ENCODE measurements at places on chromosomes 6 and 20.

DNA sequence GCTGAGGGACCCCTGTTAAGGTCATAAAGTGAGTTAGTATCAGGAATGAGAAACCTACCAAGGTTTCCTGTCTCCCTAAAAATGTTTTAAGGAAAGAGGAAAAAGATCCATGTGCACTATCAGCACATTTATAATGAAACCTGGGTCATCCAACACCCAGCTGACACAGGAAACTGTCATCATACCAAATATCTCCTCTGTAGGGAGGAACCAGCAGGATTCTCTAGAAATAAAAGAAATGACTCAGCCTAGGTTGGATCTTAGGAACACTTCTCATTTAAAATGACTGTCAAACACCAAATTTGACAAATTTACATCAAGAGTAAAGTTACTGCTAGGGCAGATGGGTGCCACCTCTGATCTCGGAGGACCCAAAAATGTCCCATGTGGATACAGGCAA lies 21.7 kb downstream of the GFOD1 start:
- no peak for DNase-seq

- peak; percentile 100 for DNase-seq
These were observed 76.7 kb downstream of the FOXC1 start for GRCh38 chr6:1686117-1687098.

DNA sequence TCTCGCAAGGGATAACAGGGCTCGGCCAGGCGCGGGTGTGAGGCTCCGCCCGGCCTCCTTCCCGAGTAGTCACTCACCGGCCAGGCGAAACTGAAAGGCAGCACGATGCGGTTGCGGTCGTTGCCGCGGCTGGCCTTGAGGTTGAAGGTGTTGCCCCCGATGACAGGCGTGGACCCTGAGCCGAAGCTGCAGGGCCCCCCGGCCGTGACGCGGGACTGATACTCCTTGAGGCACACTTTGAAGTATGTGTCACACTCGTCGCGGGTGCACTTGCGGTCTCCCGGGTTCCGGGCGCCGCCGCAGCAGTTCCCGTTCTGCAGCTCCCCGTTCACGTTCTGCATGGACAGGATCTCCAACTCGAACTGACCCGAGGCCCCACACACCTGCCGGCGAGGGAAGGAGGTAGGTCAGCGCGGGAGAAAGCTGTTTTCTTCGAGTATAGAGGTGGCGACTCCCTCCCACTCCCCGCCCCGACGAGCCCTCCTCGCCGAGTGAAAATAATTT lies 1.1 kb downstream of the JAG1 start:
- peak; percentile 49 for DNase-seq

DNA sequence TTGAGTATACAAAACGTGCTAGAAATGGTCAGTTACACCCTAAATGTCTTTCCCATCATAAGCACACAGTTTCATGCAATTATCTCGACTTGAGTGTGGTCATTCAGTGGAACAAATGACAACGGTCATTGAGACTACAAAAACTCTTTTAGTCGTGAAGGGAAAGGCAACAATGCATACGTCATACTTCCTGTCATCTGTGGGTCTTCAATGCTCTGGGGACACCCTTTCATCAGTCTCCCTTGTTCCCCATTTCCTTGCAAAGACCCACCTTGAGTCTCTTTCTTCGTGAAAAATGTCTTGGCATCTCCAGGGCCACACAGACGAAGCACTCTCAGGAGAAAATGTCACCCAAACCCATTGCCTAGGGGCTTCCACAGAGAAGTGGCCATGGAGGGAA lies 238.5 kb downstream of the GMPR start:
- no peak for DNase-seq

DNA sequence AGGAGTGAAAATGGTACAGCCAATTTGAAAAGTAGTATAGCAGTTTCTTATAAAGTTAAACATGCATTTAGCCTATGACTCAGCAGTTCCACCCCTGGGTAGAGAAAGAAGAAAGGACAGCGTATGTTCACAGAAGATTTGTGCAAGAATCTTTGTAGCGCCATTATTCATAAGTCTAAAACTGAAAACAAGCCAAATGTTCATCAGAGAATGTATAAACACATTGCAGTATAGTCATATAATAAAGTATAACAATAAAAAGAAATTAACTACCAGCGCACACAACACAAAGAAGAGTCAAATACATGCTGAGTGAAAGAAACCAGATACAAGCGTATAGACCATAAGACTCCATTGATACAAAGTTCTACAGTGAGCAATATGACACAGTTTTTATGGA lies 294.0 kb downstream of the SAMD5 start:
- peak; percentile 2 for DNase-seq

DNA sequence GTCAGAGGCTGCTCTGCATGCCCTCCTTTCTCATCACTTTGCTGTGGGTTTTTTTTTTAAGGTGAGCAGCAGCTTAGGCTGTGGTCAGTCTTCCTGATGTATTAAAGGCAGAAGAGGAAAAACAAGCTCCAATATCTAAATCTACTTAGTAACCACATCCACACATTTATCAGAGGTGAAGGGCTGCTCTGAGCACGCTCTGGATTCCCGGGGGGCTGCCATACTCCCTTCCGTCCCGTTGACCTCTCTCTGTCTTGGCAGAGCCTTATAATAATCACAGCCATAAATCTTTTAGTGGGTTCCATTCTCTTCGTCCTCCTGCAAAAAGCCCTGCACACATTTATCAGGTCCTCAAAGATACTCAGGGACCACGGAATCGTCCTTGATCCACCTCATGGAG lies 2.7 kb upstream of the LEMD2 start:
- DNase-seq, result no peak

DNA sequence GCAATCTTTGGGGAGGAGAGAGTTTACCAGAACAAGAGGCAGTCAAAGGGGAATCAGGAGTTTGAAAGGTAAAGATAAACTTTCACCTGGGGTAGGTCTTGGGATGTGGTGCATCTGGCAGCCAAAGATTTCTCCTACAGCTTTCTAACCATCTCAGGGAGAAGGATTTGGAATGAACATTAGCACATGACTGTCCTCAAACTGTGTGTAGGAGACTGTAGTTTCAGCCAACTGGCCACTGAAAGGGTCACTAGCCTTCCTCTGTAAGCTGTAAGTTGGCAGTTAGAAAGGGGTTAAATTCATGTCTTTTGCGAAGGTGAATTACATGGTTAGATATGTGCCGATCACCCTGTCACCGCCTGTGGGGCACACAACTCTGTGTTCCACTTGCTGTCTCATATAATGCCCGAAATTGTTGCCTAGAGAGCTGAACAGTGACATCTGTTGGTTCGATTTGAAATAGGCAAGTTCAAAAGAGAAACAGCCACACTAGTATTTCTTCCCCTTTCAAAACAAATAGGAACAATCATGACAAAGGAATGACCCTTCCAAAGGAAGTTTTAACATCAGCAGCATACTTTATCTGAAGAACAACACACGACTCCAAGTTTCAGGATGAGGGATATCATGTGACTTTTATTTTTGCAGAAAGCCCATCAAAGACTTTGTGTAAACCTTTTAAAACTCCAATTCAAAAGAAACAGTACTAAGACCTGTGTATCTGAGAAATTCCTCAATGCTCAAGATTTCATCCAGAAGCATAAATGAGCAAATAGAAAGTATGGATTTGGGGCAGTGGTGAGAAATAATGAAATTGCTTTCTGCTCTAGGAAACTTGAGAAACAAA lies 1.1 kb upstream of the OPN5 start:
- peak; percentile 74 for DNase-seq

DNA sequence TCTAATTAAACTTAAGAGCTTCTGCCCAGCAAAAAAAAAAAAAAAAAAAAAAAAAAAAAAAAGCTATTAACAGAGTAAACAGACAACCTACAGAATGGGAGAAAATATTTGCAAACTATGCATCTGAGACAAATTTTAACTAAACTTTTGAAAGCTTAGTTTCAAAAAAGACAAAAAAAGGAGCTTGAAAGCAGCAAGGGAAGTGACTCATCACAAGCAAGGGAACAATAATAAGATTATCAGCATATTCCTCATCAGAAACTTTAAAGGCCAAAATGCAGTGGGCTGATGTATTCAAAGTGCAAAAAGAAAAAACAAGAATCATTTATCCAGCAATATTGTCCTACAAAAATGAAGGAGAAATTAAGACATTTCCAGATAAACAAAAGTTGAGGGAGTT lies 158.6 kb downstream of the RNF144B start:
- no peak for DNase-seq

DNA sequence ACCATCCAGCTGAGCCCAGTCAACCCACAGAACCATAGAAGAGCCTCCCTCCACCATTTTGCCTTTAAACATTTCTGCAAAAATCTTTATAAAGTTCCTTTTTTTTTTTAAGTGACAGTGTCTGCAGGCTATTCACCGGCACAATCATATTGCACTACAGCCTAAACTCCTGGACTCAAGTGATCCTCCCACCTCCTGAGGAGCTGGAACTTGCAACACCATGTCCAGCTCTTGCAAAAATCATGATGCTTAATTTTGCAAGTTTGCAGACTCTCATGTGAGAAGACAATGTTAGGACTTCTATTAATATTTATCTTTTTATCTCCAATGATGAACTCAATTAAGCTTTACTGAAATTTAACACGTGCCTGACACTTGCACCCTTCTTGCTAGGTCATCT lies 88.8 kb downstream of the INSM1 start:
- no peak for DNase-seq
